ENCODE measurements at places on chromosomes 5 and 9.

GRCh38 chr5:17373814-17374556 lies 124.0 kb upstream of the TAF11L2 start:
- no peak for DNase-seq

- no peak for DNase-seq
Observed at GRCh38 chr5:150208187-150209098, 18.6 kb downstream of the SLC6A7 start.

GRCh38 chr9:99013550-99013949 lies 69.8 kb downstream of the COL15A1 start:
- DNase-seq = no peak

DNA sequence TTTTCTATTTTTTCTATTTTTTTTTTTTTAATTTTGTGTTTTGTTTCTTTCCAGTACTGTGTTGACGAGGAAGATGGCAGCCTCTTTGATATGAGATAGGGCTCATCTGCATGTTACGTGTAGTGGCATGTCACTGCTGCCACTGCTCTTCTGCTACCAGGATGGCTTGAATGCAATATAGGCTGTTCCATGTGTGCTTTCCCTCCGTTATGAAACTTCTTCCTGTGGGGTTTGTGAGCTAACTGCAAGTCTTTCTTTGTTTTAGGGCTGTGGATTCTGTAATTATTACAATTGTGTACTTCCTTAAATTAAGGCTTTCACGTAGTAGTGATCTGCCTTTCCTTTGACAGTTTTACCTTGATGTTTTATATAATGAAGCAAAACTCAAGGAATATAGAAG lies 184.6 kb downstream of the KDM4C start:
- DNase-seq = no peak

GRCh38 chr9:32251539-32251938 lies 132.9 kb upstream of the ACO1 start:
- DNase-seq = peak; percentile 75

DNA sequence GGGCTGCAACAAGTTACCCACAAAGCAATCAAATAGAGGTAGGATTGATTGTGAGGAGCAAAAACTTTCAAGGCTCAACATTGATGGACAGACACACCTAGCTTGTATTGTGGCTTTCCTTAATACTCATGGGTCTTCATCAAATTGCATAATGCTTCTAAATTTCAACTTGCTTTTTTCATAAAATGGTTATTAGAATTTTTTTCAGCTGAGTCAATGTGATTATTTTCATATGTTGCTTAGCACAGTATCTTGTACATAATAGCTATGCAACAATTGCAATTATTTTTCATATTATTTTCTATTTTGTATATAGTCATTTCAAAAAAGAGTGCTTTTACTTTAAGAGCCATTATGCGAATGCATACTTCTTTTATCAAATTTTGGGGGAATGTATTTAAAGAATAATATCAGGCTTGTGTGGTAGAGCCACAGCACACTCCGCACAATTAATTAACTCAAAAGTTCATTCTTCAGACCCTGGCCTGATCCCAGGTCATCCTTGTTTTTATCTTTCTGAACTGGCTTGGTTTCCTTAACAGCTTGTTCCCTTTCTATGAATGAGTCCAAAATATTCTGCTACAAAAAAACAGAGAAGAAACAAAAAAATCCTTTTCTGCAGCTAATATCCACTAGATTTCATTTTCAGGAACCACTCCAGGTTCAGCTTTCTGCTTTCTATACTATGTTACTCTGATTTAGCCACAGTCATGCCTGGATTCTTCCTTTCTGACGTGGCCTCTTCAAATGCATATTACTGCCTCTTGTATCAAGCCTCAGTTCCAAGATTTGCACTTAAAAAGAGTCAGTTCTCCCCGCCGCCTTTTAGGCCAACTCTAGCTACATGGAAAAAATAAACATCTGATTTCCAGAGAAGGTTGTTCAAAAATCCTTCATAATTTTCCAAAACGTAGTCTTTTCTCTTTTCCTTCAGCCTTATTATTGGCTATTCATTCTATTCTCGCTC lies 45.3 kb upstream of the CDH9 start:
- no peak for DNase-seq

GRCh38 chr9:89880161-89880560 lies 275.3 kb downstream of the GADD45G start:
- no peak for DNase-seq

- peak; percentile 19 for DNase-seq
Observed at GRCh38 chr5:108481355-108481931, 99.5 kb upstream of the FBXL17 start.

GRCh38 chr5:73321757-73322436 lies 126.7 kb downstream of the FOXD1 start:
- no peak for DNase-seq

- no peak for DNase-seq
Observed at GRCh38 chr5:29796013-29796412, 1397.5 kb upstream of the CDH6 start.

GRCh38 chr9:137744632-137745183 lies 125.9 kb downstream of the EHMT1 start:
- no peak for DNase-seq

GRCh38 chr5:18772475-18772874 lies 1138.2 kb downstream of the TAF11L14 start:
- no peak for DNase-seq

DNA sequence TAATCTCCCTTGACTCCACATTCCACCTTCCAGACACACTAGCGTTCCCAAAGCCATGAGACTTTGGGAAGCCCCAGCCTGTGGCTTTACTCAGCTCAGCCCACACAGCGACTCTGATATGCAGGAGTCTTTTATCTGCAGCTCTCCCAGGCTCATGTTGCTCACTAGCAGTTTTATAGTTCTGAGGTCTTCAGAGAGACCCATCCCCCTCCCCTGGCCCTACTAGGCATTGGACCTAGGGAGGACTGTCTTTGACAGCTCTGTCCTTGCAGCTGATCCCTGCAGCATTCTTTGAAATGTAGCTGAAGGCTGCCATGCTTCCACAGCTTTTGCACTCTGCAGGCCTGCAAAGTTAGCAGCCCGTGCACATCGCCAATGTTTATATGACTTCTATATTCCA lies 19.9 kb upstream of the CYLC2 start:
- DNase-seq = no peak

DNA sequence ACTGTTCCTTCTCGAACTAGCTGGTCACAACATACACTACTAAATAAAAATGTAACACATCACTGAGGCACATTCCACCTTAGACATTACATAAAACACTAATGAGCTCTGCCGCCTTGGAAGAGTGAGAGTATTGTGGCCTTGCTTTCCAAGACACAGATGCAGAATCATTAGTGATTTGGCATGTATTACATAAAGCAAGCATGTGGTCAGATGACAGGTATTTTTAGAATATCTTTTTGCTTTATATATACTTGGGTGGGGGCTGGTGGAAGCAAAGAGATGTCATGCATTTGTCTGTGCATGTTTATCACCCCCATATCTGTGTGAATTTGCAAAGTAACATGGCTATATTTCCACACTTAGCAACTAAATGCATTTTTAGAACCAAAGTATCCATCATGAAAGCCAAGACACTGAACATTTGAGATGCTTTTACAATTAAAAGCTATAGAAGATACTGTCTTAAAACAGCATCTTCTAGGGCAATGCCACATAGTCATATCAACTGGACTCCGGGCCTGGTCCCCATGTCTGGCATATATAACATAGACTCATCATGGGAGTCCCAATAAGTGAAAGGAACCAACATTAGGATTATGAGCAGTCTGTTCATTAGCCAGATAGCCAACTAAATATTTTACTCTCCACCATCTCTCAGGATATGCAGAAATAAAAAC lies 213.5 kb downstream of the MEF2C start:
- peak; percentile 13 for DNase-seq

DNA sequence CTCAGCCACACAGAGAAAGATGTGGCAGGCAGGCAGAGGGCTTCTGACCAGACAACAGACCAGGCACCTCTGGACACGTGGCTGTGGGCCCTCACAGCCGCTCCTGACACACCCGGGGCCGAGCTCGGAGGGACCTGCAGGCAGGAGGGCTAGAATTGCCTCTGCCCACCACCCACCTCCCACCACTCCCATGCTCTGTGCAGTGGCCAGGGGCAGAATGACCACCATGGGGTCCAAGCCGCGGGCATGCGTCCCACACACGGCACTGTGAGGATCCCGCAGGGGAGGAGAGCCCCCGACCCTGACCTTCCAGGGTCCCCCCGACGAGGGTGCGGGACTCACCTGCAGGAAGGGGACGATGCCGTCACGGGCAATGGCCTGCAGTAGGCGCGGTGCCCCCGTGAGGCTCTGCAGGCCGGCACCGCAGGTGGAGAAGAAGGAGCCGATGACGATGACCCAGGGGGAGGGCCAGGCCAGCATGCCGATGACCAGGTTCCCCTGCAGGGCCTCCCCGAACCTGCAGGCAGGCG lies 34.3 kb downstream of the SLC12A7 start:
- DNase-seq = no peak

DNA sequence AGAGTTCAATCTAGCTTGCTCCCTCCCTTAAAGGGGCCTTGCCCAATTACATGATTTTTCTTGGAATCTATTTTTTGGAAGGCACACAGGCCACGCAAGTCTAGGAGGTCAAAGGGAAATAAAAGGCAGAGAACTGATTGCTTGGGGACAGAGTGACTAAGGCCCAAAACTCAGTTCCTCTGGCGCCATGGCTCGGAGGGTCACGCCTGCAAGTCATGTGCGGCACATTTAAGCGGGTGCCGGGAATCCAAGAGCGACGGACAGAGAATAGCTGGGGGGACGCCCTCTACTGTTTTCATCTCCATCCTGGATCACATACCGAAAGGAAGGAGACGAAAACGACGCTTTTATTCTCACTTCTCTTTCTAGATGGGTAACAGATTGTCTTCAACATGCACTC lies 78.6 kb downstream of the FREM1 start:
- no peak for DNase-seq

DNA sequence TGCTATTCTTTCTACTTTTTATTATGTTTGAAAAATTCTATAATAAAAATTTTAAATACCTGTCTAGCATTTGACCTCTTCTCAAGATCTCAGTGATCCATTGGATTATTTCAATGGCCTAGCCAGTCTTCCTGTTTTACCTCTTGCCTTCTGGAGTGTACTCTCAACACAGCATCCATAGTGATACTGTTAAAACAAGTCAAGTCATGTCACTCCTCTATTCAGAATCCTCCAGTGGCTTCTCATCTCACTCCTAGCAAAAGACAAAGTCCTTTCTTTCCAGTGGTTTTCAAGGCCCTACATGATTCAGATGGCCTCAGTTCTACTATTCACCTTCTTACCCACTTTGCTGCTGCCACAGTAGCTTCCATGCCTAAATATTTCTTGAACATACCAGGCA lies 1.8 kb downstream of the MARVELD2 start:
- DNase-seq = no peak

GRCh38 chr5:57439601-57440000 lies 43.0 kb downstream of the ACTBL2 start:
- no peak for DNase-seq

- peak; percentile 83 for DNase-seq
Observed at GRCh38 chr5:97452646-97453045, 269.6 kb upstream of the RIOK2 start.

- DNase-seq = no peak
Observed at GRCh38 chr9:38445154-38446043, 21.1 kb upstream of the IGFBPL1 start.

DNA sequence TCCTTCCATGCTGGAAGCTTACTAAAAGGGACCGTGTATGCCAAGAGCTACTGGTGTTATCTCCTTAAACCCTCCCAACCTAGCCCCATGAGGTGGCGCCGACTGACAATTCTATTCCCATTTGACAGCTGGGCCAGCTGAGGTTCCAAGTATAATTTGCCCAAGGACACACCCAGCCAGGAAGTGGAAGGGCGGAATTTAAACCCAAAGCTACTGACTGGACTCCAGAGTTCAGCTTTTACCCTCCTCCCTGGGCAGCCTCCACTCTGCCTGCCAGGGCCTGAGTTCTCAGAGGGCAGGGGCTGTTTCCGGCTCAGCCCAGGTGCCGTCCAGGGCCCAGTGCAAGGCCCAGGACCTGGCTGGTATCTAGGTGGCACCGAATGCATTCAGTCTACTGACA lies 71.8 kb downstream of the C9orf50 start:
- no peak for DNase-seq

GRCh38 chr5:72378639-72379289 lies 58.6 kb downstream of the PTCD2 start:
- no peak for DNase-seq

- peak; percentile 83 for DNase-seq
Observed at GRCh38 chr9:4084435-4084818, 215.4 kb downstream of the GLIS3 start.

GRCh38 chr5:140165101-140165922 lies 9.7 kb upstream of the CYSTM1 start:
- no peak for DNase-seq

GRCh38 chr5:173452119-173452905 lies 124.1 kb upstream of the STC2 start:
- DNase-seq = no peak

- no peak for DNase-seq
Observed at GRCh38 chr5:43232943-43233833, 41.2 kb downstream of the NIM1K start.

DNA sequence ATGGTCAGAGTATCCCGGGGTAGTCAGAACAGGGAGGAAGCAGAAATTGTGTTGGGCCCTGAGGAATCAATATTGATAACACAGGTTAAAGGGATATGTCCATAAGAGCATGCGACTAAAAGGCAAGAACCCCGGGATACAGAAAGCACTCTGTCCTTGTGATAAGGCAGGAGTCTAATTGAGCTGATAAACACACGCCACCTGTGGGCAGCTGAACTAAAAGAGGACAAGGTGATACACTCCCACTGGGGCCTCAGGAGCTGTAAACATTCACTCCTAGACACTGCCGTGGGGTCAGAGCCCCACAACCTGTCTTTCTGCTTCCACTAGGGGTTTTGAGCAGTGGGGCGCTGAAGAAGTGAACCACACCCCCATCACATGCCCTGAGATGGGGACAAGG lies 144.7 kb upstream of the MPDZ start:
- no peak for DNase-seq

- no peak for DNase-seq
Observed at GRCh38 chr5:139459451-139459934, 3.0 kb downstream of the ECSCR start.

GRCh38 chr9:2390028-2390427 lies 231.6 kb upstream of the VLDLR start:
- no peak for DNase-seq
